Omental fat pad (tissue), 4 donors: ENCODE measurements at places on chromosomes 7 and 10. TPM values are rescaled to one million over a fixed set of nuclear protein-coding genes. Genes with fewer than 3 reads are reported as not detected.

The P4HA1 gene
- total RNA-seq: 41.4 TPM

The BAIAP2L1 gene
- 2.5 TPM for total RNA-seq

DNA sequence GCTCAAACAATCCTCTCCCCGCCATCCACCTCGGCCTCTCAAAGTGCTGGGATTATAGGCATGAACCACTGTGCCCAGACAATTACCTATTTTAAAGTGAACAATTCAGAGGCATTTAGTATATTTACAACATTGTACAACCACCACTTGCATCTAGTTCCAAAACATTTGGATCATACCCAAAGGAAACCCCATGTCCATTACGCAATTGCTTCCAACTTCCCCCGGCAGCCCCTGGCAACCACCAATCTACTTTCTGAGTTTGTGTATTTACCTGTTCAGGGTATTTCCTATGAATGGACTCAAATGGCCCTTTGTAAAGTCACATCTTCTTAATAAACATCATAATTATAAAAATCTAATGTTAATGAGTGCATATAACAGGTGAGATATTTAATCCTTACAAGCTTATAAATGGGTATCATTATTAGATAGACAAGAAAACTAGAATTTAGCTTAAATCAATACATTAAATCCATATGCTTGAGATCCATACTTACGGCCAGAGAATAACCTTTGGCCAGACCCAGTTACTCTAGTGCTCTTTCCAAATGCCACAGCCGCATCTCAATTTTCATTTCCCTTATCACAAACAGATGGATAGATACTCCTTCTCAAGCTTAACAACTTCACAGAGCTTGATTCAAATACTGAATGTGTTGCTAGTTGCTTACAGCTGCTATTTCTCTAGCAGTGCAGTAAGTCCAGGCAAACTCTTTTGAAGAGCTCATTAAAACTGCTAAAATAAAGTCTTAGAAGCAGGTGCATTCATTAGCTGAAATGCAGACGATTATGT, 133.4 kb upstream of the MKLN1 start:
- DNase-seq: no peak

The PRKCQ gene
- 0.94 TPM for total RNA-seq

The PLXDC2 gene
- 59.9 TPM for total RNA-seq

GRCh38 chr10:44979281-44980191, 927 bp upstream of the DEPP1 start:
- no peak for DNase-seq

The EBLN1 gene
- not detected for total RNA-seq

DNA sequence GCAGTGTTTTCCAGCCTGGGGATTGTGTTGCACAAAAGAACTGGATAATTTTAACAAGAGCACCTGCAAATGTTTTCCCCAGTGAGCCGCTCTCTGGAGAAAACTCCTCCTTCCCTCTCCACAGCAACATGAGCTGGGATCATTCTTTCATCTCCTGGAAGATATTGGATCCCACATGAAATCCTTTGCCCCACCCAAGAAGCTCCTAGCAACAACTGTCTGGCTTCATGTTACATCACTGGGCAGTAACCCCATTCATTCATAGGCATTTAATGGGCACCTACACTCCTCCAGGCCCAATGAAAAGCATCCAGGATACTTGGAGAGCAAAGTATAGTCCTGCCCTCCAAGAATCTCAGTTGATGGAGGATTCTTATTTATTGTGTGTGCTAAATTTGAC, 27.2 kb downstream of the LSM5 start:
- DNase-seq: no peak

The SUFU gene
- 8.3 TPM for total RNA-seq

DNA sequence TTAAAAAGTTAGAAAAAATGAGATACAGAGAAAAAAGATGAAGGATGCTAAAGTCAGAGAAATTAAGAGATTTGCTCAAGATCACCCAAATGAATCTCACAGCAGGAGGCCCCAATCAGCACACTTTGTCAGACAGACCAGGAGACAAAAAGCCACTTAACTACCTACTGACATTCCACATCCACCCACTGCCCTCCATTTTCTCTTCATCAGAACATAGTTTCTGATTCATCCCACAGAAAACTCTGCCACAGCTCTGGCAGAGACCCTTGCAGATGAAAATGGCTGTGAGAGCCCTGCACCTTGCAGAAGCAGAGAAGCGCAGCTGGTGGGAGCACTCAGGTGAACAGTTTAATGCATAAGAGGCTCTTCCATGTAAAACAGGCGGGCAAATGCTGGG, 26.6 kb downstream of the DGKI start:
- DNase-seq: no peak

GRCh38 chr7:18548534-18548933, 53.0 kb downstream of the HDAC9 start:
- DNase-seq: no peak

DNA sequence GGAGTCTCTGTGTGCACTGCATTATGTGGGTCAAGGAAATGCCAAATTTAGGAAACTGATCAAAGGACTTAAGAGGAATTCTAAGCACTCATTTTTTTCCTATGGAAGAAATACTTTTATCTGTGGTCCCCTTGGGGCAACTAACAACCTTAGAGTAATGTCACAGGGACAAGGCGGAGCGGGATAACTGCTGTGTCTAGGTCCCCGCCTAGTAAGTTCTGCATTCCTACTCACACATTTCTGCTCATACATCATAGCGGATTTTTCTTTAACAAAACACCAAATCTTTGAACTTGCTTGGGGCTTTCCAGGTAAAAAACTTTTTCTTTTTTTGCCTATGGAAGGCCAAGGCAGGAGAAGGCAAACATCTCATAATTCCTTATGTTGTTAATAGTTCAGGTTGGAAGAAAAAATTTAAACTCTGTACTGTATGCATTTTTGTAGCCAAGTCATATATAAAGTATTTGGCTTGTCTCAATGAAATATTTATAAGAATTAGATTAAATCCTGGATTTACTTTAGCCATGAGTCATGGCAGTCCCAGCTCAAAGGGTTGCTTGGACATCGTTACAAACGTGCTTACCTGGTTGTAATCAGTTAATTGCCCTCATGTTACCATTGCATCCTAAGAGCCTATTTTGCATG, 285.0 kb downstream of the PHTF2 start:
- DNase-seq: no peak

The CYP26A1 gene
- not detected for total RNA-seq

The TRDMT1 gene
- 6.4 TPM for total RNA-seq

DNA sequence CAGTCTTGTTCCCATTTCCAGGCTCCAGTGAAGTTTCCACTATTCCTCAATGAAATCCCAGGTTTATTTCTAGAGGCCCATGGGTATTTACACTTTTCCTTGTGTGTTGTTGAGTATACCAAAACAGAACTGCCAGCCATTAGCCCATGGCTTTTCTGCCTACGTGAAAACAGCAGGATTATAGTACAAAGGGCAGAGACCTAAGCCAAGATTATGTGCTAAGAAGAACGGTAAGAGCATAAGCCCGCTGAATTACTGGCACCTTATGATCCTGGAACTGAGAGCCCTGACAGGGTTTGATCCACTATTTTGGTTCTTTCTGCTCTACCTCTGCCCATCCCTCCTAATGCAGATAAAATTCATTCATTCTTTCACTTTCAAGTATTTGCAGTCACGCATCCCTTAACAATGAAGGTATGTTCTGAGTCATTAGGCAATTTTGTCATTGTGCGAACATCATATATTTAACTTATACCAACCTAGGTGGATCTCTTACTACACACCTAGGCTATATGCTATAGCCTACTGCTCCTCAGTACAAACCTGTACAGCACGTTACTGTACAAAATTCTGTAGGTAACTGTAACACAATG, 16.0 kb downstream of the SEMA3C start:
- no peak for DNase-seq

DNA sequence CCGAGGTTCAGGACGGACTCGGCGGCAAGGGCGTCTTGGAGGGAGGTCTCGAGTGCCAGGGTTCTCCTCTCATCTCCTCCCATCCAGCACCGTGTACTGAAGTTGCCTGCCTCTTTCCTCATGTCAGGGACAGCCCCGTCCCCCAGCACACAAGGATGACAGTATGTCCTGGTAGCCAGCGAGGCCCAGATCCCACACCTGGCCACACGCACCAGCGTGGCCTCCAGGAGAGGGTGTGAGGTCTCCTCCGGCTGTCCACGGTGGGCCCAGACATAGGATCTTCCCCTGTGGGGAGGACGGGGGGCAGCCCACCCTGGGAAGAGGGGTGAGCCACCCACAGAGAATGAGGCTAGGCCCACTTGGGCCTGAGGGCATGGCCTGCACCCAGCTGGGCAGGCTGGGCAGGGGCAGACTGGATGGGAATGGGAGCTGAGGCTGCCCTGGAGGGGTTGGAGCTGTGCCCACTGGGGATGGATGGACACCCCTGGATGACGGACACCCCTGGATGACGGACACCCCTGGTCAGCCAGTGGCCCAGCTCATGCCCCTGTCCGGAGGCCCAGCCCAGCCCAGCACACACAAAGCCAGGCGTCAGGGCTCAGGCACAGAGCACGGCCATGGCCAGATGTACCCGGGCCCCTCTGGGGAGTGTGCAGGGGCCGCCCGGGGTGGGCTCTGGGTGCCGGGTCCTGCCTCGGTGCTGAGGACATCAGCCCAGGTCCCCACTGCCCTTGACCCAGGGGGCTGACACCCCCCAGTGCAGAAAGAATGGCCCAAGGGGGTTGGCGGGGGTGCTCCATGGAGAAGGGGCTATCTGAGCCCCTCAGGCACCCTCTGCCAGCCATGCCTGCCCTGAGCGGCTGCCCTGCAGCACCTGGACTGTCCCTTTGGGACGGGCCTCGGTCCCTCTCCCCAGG, 30.9 kb upstream of the CFAP46 start:
- DNase-seq: no peak

- no peak for DNase-seq
Observed at GRCh38 chr10:124621637-124622036, 122.5 kb downstream of the FAM53B start.

DNA sequence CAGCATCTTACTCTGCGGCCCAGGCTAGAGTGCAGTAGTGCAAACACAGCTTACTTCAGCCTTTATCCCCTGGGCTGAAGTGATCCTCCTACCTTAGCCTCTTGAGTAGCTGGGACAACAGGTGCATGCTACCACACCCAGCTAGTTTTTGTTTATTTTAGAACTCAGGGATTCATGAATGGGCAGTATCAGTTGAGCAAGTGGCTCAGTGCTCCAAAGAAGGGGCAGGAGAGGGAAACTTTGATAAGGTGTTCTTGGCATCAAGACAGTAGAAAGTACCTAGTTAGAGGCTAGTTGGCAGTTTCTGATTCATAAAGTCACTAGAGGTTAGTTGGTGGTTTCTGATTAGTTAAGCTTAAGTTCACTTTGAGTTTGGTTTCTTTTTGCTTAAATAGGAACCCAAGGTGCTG, 18.4 kb downstream of the TRIM24 start:
- no peak for DNase-seq

DNA sequence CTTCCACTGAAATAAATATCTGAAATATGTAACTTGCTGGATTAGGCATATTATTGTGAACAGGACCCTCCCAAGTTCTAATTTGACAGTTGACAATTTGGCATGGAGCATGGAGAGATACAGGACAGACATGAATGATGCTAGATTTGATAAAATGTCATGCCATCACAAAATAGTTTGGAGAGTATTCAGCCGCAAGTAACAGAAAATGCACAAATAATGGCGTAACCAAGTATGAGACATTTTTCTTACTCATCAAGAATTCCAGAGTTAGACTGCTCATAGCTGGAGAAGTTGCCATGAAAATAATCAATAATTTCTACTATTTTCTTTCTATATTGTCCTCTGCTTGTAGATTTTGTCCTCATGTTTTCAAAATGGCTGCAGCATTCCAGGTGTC, 45.5 kb upstream of the GPAM start:
- no peak for DNase-seq
